ENCODE measurements at places on chromosomes 1 and 21. TPM values are rescaled to one million over a fixed set of nuclear protein-coding genes. Genes with fewer than 3 reads are reported as not detected.

DNA sequence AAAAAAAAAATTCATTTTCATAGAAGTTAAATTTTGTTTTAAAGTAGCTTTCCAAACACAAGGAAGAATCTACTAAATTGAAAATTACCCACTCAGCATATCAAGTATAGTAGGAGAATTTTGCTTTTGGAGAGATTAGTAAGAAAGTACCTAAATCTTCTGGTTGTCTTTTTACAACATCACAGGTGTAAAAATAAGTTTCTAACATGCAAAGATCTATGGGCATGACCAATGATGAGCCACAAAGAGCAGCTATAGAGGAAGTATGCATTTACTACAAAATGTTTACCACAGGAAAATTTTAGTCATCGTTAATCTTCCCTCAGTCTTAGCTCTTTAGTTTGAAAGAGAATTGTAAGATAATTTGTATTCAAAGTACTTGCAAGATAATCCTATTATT is 28.1 kb downstream of the ANGPTL3 start:
- no peak for DNase-seq

- DNase-seq = no peak
These were observed 174.5 kb upstream of the PLXNA2 start for GRCh38 chr1:208418667-208419066.

GRCh38 chr1:225111000-225111399 is 181.5 kb downstream of the DNAH14 start:
- no peak for DNase-seq

YTHDF2 gene
- 30.0 TPM for total RNA-seq

DNA sequence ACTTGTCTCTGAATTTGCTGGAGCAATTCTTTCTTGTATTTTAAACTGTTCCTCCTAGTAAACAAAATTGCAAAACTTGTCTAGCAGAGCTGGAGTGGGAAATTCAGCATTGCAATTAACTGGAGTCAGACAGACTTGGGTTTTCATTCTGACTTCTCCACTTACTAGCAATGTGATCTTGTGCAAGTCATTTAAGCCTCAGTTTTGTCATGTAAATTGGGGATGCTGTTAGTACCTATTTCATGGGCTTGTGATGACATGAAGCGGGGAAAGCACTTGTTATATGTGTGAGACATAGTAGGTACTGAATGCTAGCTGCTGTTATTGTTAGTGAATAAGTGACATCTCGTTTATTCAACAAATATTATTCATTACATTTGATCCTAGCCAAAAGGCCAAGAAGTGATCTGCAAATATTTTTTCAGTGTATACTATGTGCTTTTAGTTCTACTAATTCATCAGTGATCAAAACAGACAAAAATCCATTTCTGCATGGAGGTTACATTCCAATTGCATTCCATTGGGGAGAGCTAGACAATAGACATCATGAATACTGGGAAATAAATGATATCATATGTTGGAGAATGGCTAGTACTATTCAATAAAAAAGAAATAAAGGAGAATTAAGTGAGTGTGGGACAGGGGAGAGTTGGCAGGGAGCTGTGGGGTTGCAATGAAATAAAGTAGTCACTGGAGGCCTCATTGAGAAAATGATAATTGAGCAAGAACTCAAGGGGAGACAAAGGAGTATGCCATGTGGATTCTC is 47.1 kb downstream of the CACHD1 start:
- DNase-seq = no peak

- DNase-seq = no peak
These were observed 21.9 kb downstream of the GPR161 start for GRCh38 chr1:168114845-168115244.

GRCh38 chr1:222948079-222948478 is 133.2 kb downstream of the DISP1 start:
- DNase-seq = no peak

SETD4 gene
- total RNA-seq = 11.5 TPM

DNA sequence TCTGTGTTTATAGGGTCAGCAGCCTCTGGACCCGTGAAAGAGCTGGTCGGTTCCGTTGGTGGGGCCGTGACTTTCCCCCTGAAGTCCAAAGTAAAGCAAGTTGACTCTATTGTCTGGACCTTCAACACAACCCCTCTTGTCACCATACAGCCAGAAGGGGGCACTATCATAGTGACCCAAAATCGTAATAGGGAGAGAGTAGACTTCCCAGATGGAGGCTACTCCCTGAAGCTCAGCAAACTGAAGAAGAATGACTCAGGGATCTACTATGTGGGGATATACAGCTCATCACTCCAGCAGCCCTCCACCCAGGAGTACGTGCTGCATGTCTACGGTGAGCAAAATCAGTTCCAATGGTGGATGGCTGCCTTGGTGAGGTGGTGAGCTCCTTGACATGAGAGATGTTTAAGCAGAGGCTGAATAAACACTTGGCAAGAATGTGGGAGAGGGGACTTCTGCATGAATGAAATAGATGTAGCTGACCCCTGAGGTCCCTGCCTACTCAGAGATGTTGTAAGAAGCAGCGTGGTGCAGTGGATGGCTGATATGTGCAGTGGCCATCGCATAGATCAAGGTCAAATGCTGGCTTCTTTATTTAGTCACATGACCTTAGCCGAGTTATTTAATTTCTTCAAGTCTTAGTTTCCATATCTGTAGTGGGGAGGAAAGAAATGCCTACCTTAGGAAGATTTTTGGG is 9.3 kb downstream of the SLAMF7 start:
- DNase-seq = no peak

DNA sequence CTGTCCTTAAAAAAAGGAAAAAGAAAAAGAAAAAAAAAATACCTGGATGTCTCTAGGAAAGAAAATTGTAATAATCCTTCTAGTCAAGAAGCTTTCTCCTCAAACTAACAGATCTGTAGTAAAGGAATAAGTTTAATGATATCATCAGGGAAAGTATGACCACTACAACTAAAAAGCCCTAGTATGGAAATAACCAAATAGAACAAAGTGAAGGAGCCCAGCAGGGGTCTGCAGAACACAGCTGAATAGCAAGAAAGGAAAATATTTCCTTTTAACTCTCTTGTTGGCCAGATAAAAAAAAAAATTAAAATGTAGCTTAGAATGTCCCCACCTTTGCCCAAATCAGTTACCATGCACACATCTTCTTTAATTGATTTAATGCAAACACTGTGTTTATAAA is 43.2 kb downstream of the PRRX1 start:
- DNase-seq = no peak

- DNase-seq = no peak
These were observed 52.4 kb downstream of the SMYD3 start for GRCh38 chr1:246454655-246455054.

DNA sequence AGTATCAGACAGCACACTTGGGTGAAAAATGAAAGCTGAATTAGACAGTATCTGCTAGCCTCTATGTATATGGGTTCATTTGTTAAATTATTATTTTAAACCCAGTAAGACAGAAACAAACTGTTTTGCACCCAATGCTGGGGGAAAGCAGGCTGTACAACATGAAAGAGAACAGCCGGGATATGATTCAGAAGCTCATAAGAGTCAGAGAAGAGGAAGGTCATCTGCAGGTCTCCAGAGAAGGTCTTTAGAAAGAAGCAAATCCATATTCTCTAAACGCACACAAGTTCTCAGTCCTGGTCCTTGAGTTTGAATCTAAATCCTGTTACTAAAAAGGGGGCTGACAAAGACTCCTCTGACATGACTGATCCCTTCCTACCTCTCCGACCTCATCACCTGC is 155.1 kb downstream of the SIPA1L2 start:
- DNase-seq = no peak

FAM78B gene
- 6.0 TPM for total RNA-seq

- DNase-seq = peak; percentile 37
These were observed 164.2 kb upstream of the C1orf21 start for GRCh38 chr1:184222652-184223052.

Measured in left cardiac atrium (tissue), 4 donors.